ENCODE measurements at places on chromosomes 12 and 14. TPM values are rescaled to one million over a fixed set of nuclear protein-coding genes. Genes with fewer than 3 reads are reported as not detected.

CD69 gene
- 116 TPM for total RNA-seq

NKX2-1 gene
- not detected for total RNA-seq

SLC6A15 gene
- total RNA-seq: not detected

GZMB gene
- total RNA-seq: 217 TPM

ACOT6 gene
- not detected for total RNA-seq

ADAM20 gene
- 0.67 TPM for total RNA-seq

HNRNPC gene
- 658 TPM for total RNA-seq

Data from activated naive CD8-positive, alpha-beta T cell treated with anti-CD3 and anti-CD28 coated beads, Interleukin-2, amount 10 ng/mL, durations not matched to agents 7 days and 5 days (primary cell).